ENCODE measurements at places on chromosomes 1 and 21. TPM values are rescaled to one million over a fixed set of nuclear protein-coding genes. Genes with fewer than 3 reads are reported as not detected.

- H3K4me3 ChIP-seq = no peak overlapping the region
- DNase-seq = no peak
- no peaks in the 10 kb centered on the region for H3K27me3 ChIP-seq
- no peaks in the 10 kb centered on the region for H3K36me3 ChIP-seq
- no peak overlapping the region for H3K27ac ChIP-seq
These were observed 785 bp downstream of the PGLYRP4 start for GRCh38 chr1:153347856-153348255.

- H3K27ac ChIP-seq = no peak overlapping the region
- H3K27me3 ChIP-seq = no peaks in the 10 kb centered on the region
- no peak overlapping the region for H3K4me3 ChIP-seq
- no peak for DNase-seq
- H3K4me1 ChIP-seq = no peaks in the 10 kb centered on the region
These were observed 45.3 kb downstream of the ZSCAN20 start for GRCh38 chr1:33517596-33518250.

- no peak for DNase-seq
- H3K27ac ChIP-seq = no peak overlapping the region
- no peaks in the 10 kb centered on the region for H3K36me3 ChIP-seq
- no peaks in the 10 kb centered on the region for H3K4me1 ChIP-seq
- H3K4me3 ChIP-seq = no peak overlapping the region
- H3K27me3 ChIP-seq = no peaks in the 10 kb centered on the region
These were observed 23.3 kb downstream of the SHISA4 start for GRCh38 chr1:201911826-201912571.

The OXCT2 gene
- total RNA-seq = 0.36 TPM

All from CD4-positive, alpha-beta memory T cell (primary cell).